ENCODE measurements at places on chromosomes 7 and 10. TPM values are rescaled to one million over a fixed set of nuclear protein-coding genes. Genes with fewer than 3 reads are reported as not detected.

ZNF107 gene
- 10.1 TPM for polyA plus RNA-seq

STAG3 gene
- polyA plus RNA-seq, result 7.5 TPM

POU6F2 gene
- 0.07 TPM for polyA plus RNA-seq

OR2A42 gene
- 0.58 TPM for polyA plus RNA-seq

LRMDA gene
- 15.3 TPM for polyA plus RNA-seq
